ENCODE measurements at places on chromosomes 2 and 18.

- DNase-seq, result no peak
Observed at GRCh38 chr2:46674488-46674887, 195.1 kb downstream of the TMEM247 start.

- peak; percentile 62 for DNase-seq
Observed at GRCh38 chr2:171479154-171479814, 43.0 kb upstream of the CYBRD1 start.

DNA sequence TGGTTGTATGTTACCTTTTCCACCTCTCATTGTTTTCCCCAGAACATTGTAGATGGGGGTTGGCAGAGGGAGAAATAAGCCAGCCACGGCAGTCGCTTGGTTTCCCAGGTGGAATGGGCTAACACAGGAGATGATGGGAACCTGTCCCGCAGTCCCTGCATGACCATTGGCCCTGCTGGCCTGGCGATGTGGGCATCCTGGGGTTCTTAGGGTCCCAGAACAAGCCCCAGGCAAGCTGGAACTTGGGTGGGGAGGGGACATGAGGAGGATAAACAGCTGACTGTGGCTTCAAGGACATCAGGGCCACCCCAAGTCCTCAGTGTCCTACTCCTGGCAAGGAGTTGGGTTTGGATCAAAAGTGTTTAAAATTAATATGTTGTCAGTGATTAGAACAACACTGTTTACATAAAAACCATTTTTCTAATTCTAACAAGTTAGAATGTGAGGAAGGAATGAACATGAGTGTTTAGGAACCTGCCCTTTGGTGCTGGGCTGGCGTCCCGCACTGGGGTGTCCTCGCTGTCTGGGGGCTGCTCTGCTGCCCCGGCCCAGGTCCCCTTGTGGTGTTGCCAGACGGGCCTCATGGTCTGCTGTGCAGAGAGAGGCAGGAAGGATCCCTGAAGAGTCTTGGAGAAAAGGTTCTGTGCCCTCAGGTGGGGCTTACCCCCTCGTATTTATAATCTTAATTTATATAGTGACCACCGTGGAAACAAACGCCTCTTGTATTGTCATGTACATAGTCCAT is 95.1 kb downstream of the USP40 start:
- DNase-seq, result no peak

GRCh38 chr18:42850174-42851083 is 265.1 kb downstream of the RIT2 start:
- no peak for DNase-seq

- DNase-seq, result no peak
Observed at GRCh38 chr18:41486575-41486974, 468.5 kb upstream of the PIK3C3 start.
